ENCODE measurements at places on chromosomes 16 and 17. TPM values are rescaled to one million over a fixed set of nuclear protein-coding genes. Genes with fewer than 3 reads are reported as not detected.
A peak's percentile ranks its signal among the peaks of the same experiment; 100 is the strongest.

Gene TNRC6A
- 53.1 TPM for total RNA-seq

Gene MYH13
- total RNA-seq = not detected

Gene OMG
- 0.62 TPM for total RNA-seq

Gene HLF
- total RNA-seq = 1.3 TPM

Gene GLTPD2
- not detected for total RNA-seq

Gene TMEM100
- total RNA-seq = not detected

Gene RDM1
- 25.0 TPM for total RNA-seq

Gene KRT222
- not detected for total RNA-seq

Gene ACSM3
- total RNA-seq = 9.7 TPM

Gene KRT33B
- total RNA-seq = not detected

Gene DPEP3
- total RNA-seq = 0.64 TPM

Gene FZD2
- 0.36 TPM for total RNA-seq

Gene CALB2
- not detected for total RNA-seq

Gene CTRB1
- not detected for total RNA-seq

- no peak for DNase-seq
Observed at GRCh38 chr16:64352246-64352645, 769.6 kb downstream of the CDH11 start.

- peak; percentile 55 for DNase-seq
Observed at GRCh38 chr17:47700471-47701449, 6.8 kb downstream of the TBKBP1 start.

DNA sequence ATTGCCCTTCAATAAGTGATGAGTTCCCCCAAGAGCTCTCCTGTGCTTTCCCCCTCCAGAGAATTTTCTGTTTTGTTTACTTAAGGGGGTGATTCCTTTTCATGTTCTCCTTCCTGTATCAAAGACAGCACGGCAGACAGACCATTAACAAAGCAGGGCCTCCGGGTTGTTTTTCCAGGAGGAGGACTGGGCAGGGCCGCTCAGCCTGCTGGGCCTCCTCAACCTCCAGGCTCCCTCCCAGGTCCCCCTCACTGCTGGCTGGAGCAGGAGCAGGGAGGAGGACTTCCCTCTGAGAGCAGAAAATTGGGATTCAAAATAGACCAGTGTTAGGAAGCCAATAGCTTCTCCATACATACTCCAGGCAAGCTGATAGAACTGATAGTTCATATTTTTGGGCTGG lies 20.4 kb downstream of the SDK2 start:
- no peak for DNase-seq

DNA sequence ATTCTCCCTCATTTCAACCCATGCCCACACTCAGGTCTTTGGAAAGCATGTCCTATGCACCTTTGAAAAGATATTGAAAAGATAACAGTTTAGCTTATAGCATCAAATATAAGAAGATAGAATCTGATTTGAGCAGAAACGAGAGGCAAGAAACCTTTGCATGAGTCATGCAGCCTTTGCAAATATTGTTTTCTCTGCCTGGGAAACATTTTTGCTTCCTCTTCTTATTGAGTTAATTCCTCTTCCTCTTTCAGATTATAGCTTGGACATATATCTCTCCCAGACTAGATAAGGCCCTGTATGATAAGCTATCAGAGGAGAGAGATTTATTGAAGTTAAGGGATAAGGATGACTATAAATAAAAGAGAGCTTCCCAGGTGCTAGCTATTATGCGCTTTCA lies 46.1 kb upstream of the KCNJ2 start:
- no peak for DNase-seq

DNA sequence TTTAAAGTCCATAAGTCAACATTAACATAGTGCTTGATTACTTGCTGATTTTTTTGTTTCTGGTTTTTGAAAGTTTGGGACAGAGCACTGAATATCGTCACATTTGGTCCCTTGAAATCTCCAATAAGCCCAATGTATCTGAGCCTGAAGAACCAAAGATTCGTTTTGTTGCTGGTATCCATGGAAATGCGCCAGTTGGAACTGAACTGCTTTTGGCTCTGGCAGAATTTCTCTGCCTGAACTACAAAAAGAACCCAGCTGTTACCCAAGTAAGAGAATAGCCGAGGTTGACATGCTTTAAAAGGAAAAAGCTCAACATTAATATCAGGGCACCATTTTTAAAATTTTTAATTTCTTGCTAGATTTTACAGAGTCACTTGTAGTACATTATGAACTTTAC lies 27.7 kb upstream of the GOSR1 start:
- no peak for DNase-seq

DNA sequence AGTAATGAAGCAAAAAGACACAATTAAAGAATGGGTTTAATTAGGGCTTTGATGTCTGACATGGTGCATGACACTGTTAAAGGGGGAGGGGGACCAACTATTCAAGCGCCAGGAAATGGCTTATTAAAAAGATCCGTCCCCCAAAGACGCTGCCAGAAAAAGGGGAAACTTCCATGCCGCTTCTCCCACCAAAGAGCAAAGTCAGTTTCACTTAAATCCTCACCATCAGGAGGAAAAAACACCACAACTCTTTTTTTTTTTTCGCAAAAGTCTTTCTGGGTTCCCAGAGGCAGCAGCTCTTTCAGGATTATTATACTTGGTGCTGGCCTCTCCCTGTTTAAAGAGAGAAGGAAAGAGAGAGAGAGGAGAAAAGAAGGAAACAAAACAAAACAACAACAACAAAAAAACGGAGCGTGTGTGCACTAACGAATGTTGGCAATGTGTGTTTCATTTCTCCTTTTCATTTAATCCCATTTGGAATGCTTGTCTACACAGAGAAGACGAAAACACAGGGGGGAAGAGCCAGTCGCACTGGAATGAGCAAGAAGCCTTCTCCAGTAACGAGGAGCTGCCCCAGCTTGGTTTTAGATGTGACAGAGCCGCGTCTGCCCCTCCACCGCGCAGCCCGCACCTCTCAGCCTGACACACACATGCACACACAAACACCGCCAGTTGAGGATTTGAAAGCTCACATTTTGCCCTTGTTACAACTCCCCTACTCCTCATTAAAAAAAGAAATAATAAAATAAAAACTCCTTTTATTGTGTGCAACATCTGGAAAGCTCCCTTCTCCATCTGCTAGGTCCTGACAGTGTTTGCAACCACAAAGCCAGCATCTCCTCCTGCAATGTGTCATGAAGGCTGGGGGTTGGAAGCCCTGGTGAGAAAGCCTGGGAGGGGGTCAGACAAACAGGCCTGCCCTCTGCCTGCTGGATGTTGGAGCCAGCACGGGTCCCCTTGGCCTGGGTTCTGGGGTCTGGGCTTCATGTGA lies 32.7 kb upstream of the AXIN2 start:
- no peak for DNase-seq

DNA sequence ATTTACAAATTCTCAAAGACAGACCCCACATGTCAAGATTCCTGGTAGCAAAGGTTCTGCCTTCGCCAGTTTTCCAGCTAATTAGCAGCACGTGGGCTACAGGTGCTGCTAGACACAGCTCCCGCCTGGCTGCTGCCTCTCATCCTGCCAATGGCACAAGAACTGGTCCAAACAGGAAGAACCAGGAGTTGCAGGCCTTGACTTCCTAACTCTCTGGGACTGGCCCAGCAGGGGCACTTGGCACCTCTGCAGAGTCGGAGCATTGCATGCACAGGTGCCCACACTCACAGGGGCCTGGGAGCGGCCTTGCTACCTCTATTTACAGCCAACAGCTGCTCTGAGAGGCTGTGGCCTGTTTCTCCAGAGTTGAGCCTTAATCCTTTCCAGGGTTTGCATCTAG lies 39.6 kb downstream of the TK2 start:
- no peak for DNase-seq

DNA sequence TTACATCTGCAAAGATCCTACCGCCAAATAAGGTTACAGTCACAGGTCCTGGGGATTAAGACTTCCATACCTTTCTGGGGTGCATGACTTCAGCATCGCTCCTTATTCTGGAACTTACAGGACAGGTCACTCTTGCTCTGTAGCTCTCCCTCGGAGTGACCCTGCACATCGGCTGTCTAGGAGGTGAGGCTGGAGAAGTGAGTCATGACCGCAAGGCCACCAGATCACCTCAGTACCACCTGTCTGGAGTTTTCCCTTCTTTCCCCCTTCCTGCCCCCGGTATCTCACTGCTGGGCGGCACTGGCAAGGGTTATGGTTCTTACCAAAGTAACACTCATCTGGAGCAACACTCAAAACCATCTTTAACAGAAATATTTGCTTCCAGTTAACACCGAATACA lies 374.8 kb downstream of the SLC39A11 start:
- DNase-seq = no peak

DNA sequence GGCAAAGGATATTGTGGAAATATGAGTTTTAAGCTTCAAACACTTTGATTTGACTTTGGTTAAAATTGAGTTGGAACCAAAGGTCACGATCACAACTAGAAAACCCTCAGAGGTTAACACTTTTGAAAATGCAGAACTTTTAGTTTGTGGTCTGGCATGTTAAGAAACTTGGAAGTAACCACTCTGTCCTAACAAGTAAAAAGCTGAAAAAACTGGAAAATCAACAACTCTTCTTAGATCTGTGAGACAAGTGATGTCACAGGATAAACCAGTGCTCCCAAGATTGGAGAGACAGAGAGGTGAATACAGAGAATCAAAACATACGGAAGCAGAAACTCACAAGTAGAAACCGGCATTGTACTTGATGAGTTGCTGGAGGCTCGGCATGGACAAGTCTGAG lies 17.4 kb downstream of the MFSD6L start:
- no peak for DNase-seq

GRCh38 chr17:80833952-80834892 lies 157.4 kb upstream of the CHMP6 start:
- peak; percentile 24 for DNase-seq

- DNase-seq = no peak
Observed at GRCh38 chr17:59161477-59161876, 5.9 kb downstream of the PRR11 start.

DNA sequence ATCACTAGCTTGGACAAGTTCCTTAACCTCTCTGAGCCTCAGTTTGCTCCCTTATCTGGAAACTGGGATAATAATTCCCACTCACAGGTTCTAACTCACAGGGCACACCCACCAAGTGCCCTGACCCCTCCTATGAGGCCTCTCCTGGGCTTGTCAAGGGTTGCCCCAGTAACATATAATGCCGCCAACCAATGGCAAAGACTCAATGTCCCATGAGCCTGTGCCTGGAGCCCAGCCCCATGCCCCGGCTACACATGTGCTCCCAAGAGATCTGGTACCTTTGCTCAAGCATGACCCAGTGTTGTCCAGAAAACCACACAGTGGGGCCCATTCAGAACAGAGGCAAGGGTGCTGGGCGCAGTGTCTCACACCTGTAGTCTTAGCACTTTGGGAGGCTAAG lies 8.5 kb upstream of the FBXL19 start:
- no peak for DNase-seq

- DNase-seq = no peak
Observed at GRCh38 chr17:1042486-1042885, 45.6 kb downstream of the TIMM22 start.

- no peak for DNase-seq
Observed at GRCh38 chr16:86018487-86018886, 119.5 kb downstream of the IRF8 start.

- DNase-seq = no peak
Observed at GRCh38 chr16:560701-561412, 663 bp downstream of the PRR35 start.
